Stimulated activated CD4-positive, alpha-beta T cell treated with anti-CD3 and anti-CD28 coated beads, TNF-alpha, amount 100 ng/mL, for 1 hour (primary cell): ENCODE measurements at places on chromosomes 2 and 18.

- DNase-seq: no peak
These were observed 35.0 kb upstream of the PTMA start for GRCh38 chr2:231673348-231673770.

DNA sequence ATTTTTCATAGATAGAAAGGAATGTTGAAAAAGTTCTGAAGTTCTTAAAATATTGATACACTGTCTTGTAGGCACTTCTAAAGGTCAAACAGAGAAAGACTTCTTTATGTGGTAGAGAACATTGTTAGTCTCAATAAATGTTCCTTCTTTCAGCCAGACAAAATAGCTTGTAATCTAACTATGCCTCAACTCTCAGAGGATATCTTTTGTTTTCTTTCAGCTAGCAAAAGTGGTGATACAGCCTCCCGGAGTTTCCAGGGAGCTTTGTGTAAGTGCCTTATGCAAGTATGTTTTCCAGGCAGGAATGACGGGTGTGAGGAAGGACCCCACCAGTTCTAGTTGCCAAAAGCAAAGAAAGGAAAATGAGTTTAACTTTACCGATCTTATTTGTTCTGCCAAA is 452.1 kb upstream of the ST6GAL2 start:
- no peak for DNase-seq

GRCh38 chr2:23069923-23070322 is 315.1 kb upstream of the KLHL29 start:
- DNase-seq: no peak

DNA sequence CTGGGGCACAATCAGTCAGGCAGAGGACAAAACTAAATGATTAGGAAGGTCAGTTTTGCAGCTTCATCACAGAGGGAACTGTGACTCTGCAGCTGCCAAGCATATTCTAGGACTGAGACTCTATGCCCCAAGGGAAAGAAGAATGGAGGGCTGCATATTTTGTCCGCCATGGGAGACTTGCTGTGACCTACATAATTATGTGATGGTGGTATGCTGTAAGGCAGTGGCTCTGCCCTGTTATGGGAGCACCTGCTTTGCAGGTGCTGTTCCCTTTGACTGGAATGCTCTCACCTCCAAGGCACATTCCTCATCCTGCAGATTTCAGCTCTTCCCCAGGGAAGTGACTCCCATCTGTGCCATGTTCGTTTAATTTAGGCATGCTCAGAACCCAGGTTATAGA is 261.9 kb upstream of the EPHA4 start:
- DNase-seq: no peak

- no peak for DNase-seq
These were observed 67.7 kb downstream of the FAM210A start for GRCh38 chr18:13658436-13659204.

DNA sequence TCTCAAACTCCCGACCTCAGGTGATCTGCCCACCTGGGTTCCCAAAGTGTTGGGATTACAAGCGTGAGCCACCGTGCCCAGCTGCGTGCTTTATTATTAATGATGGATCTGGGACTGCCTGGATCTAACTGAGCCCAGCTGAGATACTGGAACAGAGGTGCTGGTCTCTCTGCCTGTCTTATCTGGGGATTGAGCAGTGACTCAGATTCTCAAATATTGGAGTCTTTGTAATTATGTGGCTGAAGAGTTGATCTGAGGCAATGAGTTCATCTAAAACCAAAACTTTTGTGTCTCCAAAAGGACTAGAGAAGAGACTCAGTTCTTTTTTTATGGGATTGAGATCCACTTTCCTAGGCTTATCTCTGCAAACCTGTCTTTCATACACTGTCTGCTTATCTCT is 16.3 kb downstream of the PLEKHB2 start:
- no peak for DNase-seq

- DNase-seq: no peak
These were observed 21.0 kb downstream of the MAL start for GRCh38 chr2:95046371-95047112.

- DNase-seq: no peak
These were observed 1210.3 kb upstream of the ZEB2 start for GRCh38 chr2:145729993-145730770.

DNA sequence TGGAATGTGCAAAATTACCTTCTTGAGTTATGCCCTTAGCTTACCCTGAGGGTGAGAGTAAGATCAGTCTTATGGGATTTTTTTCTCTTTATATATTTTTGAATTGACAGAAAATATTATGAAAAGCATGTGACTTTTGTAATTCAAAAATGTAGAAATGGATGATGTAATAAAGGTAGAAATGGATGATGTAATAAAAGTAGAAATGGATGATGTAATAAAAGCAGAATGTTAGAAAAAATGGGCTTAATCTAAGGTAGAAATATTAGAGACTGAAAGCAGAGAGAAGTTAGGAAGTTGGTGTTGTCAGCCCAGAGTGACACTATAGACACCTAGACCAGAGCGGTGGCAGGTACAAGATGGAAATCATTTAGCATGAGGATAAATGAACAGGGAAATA is 107.1 kb upstream of the THSD7B start:
- no peak for DNase-seq

- DNase-seq: no peak
These were observed 1.1 kb downstream of the PRKRA start for GRCh38 chr2:178449700-178450523.

DNA sequence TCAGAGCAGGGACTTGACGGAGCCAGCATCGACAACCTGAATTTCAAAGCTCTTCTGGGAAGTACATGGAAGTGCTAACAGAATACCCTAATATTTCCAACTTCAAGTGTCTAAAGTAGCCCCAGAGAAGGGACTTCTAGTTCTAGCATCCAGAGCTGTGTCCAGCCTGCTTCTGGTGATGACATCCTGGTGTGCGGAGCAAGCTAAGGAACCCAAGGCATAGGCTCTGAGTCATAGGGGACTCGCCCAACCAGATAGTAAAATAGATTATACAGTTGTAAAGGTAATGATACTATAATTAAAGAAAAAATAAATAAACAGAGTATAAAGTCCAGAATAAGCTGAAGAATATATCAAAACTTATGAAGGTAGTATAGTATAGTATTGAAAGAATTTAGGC is 108.1 kb upstream of the SERPINE2 start:
- no peak for DNase-seq

- no peak for DNase-seq
These were observed 7.3 kb upstream of the ATP5MC3 start for GRCh38 chr2:175188761-175189160.

GRCh38 chr2:61288070-61288841 is 126.3 kb downstream of the C2orf74 start:
- no peak for DNase-seq

- no peak for DNase-seq
These were observed 26.0 kb upstream of the NMI start for GRCh38 chr2:151315381-151315903.

GRCh38 chr2:50840341-50841124 is 191.4 kb downstream of the NRXN1 start:
- DNase-seq: no peak

- no peak for DNase-seq
These were observed 109.1 kb downstream of the SMAD7 start for GRCh38 chr18:48841381-48842258.

DNA sequence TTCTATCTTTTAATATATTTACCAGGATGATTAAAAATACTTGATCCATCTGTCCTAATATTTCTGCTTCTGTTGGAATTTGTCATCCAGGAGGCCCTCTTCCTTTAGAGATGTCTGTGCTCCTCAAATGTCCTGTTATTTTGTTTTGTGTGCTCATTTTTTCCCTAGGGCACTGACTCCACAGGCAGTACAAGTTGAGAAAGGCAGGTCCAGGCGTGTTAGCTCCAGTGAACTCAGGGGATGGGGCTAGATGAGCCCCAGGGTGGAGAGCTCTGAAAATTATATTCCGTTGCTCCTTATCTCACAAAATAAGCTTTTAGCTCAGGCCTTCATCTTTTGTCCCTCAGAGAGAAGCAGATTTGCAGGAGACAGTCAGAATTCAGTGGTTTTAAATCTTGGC is 105.7 kb downstream of the SLC4A3 start:
- no peak for DNase-seq

GRCh38 chr18:22711192-22711685 is 221.9 kb upstream of the RBBP8 start:
- no peak for DNase-seq

- no peak for DNase-seq
These were observed 13.2 kb downstream of the SLC66A3 start for GRCh38 chr2:11168488-11168887.

DNA sequence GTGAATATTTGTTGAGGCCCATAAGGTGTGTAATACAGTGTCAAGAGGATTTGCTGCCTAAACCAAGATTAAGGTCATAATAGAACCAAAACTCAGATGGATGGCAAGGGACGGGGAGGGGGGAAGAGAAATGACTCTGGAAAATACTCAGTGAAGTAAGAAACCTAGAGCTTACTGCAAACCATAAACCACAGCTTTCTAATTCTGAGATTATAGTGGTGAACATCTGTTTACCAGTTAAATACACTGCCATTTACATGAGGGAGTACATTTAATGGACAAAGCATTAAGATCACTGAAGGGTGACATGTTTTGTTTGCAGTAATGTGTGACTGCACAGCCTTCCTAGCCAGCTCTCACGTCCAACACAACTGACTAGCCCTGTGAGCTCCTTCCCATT is 19.8 kb downstream of the EVX2 start:
- no peak for DNase-seq

- no peak for DNase-seq
These were observed 213.4 kb downstream of the DCC start for GRCh38 chr18:52553441-52553840.

- DNase-seq: no peak
These were observed 72.2 kb upstream of the ALKAL2 start for GRCh38 chr2:360124-360523.

- DNase-seq: no peak
These were observed 29.7 kb upstream of the NT5C1B start for GRCh38 chr2:18619091-18619490.

- no peak for DNase-seq
These were observed 14.5 kb upstream of the KCNK3 start for GRCh38 chr2:26678035-26678434.

- no peak for DNase-seq
These were observed 18.9 kb upstream of the ALLC start for GRCh38 chr2:3639015-3639630.

- DNase-seq: no peak
These were observed 160.6 kb upstream of the ATP5MC3 start for GRCh38 chr2:175342085-175342484.

GRCh38 chr2:134438371-134438770 is 184.5 kb downstream of the MGAT5 start:
- DNase-seq: no peak
